Mesendoderm (in vitro differentiated cells): ENCODE measurements at places on chromosomes 3 and 15.

DNA sequence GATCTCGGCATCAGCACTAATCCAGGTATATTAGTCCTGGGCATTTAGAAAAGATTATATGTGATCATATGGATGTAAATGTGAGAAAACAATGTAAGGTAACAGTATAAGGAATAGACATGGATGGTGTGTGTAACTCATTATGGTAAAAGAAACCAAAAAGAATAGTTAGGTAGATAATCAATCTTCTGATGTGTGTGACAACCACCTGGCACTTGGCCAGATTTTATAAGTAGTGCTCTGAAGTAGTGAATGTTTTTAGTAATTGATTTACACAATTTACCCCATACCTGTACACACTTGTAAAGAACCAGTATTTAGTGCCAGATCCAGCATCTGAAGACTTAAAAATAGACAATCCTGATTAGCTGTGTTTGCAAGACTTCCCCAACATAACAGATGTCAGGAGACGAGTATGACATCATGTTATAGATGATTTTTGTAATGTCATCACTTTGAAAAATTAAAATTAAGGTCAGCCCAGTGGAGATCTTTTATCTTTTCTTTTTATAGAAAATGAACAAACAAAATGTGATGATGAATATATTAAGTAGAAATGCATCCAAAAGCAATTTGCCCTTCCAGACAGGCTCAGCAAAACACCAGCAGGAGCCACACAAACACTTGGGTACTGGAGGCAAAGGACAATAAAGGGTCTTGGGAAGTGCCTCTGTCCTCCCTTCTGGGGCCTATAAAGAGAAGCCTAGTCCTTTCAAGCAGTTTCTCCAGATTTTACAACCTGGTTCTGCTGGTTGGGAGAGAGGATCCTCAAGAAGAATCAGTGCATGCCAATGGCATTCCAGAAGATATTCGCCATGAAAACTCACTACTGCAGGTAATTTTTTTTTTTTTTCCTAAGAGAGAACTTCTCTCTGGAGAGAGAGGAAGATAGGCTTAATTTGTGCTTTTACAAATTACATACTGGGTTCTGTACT, 140.7 kb downstream of the MECOM start:
- peak; percentile 17 for DNase-seq

DNA sequence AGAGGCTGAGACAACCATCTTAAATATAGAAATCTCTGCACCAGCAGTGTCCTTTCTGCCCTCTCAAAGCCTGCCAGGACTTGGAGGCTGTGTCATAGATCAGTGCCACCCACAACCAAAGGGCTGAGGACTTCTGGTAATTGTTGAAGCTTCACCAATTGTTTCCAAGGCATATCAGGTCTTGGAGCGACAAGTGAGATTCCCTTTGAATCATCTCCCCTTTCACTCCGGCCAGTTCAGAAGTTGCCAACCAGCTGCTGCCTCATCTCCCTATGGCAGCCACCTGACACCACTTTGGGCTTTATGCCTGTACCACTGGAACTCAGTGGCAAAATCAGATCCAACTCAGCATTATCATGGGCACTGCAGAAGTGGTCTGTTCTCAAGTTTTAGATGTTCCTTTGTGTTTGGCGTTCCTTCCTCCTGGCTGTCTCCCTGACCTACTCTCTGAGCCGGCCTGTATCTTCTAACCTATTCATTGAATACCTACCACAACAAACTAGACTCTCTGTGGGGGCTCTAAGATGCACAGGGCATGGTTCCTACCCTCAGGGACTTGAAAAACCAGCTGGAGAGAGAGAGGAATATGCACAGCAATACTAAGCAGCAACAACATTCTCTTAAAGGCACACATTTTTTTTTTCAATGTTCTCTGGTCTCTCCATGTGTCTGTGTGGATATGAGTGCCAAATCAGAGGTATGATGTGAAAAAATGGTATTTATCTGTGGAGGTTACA, 90.8 kb upstream of the PFN2 start:
- DNase-seq = no peak

DNA sequence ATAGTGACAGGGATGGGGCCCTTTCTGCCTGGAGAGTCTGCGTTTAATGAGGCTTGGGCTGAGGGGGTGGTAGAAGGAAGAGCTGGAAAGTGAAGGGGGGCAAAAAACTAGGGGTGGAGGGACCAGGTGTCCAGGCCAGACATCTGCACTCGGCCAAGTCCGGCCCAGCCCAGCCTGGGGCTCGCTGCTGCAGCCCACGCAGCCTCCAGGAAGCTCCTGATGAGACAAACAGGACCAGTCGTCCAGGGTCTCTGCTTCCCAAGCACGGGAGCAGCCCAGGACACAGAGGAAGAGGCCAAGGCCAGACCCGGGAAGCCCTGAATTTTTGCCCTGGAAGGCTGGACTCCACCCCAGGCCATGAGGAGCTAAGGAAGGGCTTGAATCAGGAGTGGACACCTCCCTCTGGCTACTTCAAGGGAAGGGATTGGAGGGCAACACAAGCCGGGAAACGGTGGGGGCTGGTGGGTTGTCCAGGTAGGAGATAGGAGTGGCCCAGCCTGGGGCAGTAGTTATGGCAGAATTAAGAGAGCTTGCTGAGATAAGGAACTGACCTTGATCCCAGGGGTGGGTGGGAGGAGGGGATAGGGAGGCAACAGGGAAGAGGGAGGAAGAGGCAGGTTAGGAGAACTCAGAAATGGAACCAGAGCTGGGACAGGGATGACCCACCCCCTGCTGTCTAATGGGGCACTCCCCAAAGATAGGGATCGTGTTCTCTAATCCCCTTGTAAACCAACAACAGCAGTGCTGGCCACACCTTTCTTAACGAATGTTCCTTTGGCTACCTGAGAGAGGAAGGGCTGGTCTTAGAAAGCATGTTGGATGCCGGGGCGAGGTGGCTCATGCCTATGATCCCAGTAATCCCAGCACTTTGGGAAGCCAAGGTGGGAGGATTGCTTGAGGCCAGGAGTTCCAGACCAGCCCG, 89.5 kb downstream of the ANP32A start:
- DNase-seq = peak; percentile 72

DNA sequence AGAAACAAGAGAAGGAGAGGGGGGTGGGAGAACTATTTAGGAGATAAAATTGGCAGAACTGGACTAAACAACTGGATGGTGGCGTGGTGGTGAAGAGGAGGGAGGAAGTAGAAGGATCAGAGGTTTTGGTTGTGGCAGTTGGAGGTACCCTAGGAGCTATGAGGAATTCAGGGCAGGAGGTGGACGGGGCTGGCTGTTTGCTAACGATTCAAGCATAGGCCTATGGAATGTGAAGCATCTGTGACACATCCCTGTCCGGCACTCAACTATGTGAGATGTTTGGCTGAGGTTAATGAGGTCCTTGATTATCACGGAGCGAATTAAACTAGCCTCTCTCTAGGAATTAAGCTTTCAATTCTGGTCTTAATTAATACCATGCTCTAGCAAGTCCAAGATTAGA, 13.5 kb downstream of the TARS3 start:
- DNase-seq = peak; percentile 62

GRCh38 chr3:195697582-195698324, 23.0 kb upstream of the MUC20 start:
- peak; percentile 80 for DNase-seq

DNA sequence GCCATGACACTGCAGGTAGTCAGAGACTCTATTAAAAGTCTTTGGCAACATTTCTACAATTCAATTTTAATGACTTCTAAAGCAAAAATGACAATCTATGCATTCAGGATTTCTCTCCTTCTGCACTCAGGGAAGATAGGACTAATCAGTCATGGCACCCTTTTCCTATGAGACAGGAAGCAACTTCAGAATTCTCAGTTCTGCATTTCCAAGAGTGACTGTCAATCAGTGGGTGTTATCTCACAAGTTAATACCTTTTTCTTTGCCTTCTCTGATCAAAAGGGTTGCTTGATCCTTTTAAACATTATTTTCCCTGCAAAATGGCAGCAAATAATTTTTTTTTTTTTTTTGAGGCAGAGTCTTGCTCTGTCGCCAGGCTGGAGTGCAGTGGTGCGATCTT, 7.8 kb upstream of the ICE2 start:
- DNase-seq = no peak
